ENCODE measurements at places on chromosomes 13 and 19.
A peak's percentile ranks its signal among the peaks of the same experiment; 100 is the strongest.

DNA sequence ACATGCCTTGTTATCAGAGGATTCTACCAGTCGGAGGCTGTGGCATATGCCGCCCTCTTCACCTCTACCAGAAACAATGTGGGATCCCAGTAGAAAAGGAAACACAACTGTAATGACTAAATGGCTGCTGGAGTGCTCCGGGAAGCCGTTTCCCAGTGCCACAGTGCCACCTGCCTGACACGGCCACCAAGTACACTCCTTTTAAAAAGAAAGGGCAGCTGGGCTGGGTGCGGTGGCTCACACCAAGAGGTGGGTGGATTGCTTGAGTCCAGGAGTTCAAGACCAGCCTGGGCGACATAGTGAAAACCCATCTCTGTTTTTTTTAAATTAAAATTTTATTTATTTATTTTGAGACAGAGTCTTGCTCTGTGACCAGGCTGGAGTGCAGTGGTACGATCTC, 67.3 kb downstream of the TRPM4 start:
- peak; percentile 67 for DNase-seq

DNA sequence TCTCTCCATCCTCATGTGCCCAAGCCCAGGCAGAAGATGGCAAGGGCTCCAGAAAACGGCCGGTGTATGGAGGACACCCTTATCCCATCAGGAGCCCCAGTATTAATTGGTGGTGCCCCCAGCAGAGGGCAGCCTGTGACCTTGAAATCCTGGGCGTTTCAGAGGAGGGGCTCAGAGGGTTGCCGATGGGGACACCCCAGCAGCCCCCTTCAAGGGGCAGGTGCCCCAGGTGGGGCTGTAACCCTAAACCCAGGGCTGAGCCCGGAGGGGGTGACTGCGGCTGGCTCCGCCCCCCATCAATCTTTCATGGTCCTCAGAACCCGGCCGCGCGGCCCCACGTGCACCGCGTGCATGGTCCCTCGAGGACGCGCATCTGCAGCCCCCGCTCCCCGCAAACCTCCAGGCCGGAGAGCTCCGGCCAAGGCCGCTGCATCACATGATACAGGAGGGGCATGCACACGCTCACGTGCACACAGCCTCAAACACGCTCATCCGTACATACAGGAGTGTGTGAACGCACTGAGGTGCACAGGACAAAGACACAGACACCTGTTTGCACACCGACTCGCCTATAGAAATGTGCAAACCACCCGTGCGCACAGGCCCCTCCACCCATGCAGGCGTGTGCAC, 949 bp downstream of the RAB3A start:
- DNase-seq: no peak

- no peak for DNase-seq
Measured at GRCh38 chr19:34386645-34387445, 17.4 kb upstream of the PDCD2L start.

GRCh38 chr13:39371706-39372105, 231.3 kb downstream of the LHFPL6 start:
- DNase-seq: no peak

GRCh38 chr19:1475751-1476437, 3.1 kb downstream of the C19orf25 start:
- no peak for DNase-seq

DNA sequence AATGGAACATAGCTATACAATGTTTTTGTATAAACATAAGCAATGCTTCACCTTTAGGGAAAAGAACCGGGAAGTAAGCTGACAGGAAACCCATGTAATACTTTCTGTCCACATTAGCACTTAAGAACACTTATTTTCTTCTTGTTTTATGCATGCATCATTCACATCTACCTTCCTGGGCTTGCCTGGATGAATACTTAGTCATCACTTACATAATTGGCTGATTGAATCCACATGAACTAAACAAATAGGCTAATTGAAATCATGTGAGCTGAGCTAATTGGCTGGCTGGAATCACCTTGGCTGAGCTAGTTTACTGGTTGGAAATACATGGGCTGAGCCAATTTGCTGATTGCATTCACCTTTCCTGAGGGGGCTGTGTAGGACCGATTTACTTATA, 78.8 kb downstream of the ZNF726 start:
- peak; percentile 4 for DNase-seq

- no peak for DNase-seq
Measured at GRCh38 chr13:72643311-72643989, 84.0 kb downstream of the MZT1 start.

DNA sequence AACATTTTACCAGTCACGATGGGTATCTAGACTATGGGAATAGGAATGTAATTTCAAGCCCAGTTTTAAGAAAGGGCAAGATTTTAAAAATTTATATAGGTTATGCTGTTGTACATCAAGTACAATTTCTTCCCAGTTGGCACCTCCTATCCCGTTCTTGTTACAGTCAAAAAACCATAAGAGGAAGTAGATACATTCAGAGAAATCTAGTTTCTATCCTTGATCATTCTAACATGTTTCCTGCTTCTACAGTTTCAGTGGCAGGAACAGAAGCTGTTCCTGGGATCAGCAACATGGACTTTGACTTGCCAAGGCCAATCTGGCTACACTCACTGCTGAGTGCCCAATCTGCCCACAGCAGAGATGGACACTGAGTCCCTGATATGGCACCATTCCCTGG, 14.7 kb upstream of the FPR3 start:
- DNase-seq: no peak

- DNase-seq: no peak
Measured at GRCh38 chr13:102721800-102722231, 27.0 kb upstream of the METTL21C start.

- no peak for DNase-seq
Measured at GRCh38 chr19:15112385-15112784, 5.2 kb downstream of the SYDE1 start.

GRCh38 chr13:44904967-44905366, 84.3 kb downstream of the NUFIP1 start:
- DNase-seq: peak; percentile 51

- no peak for DNase-seq
Measured at GRCh38 chr13:41271456-41272285, 8.3 kb upstream of the MTRF1 start.

- DNase-seq: no peak
Measured at GRCh38 chr13:26168835-26169234, 53.3 kb downstream of the RNF6 start.

DNA sequence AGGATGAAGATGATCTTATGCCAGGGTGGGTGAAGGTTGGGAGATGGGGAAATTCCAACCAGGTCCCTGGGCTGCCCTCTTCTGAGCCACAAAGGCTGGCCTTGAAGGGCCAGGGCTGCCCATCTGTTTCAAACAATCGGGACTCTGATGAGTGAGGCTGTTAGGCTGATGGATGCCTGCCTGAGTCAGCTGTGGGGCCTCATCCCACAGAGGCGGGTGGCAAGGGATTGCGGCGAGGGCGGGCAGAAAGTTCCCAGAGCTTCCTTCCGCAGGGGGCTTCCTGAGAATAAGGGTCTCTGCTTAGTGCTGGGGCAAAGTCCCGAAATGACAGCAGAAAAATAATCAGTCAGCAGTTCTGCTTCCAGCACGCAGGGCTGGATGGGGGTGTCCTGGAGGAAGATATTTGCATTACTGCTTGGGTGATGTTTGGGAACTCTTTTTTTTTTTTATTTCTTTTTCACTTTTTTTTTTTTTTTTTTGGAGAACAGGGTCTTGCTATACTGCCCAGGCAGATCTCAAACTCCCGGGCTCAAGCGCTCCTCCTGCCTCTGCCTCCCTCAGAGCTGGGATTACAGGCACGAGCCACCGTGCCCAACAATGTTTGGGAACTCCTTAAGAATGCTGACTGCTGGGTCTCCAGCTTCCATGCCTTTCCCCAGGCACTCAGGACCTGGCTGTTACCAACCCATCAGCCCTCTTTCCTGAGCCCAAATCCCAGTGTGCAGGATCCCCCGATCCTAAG, 14.1 kb downstream of the SH3GL1 start:
- DNase-seq: no peak

GRCh38 chr13:85657942-85658341, 141.3 kb downstream of the SLITRK6 start:
- DNase-seq: peak; percentile 82

DNA sequence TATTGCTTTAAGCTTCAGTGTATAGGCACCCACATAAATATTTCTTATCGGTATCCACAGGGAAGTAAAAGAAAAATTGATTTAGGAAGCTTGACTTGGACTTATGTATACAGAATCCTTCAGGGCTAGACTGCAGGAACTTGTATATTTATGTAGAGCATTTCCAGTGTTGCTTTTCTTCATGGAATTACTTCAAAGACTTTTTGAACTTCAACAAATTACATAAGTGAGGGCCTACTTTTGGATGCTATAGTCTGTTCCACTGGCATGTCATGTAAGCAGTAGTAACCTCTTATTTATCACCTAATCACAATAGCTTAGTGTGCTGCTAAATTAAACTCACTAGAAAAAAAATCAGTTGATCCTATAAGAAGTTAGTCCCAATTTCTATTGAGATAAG, 557.9 kb upstream of the SLITRK6 start:
- DNase-seq: no peak

- DNase-seq: no peak
Measured at GRCh38 chr13:31627097-31627845, 112.1 kb upstream of the RXFP2 start.

DNA sequence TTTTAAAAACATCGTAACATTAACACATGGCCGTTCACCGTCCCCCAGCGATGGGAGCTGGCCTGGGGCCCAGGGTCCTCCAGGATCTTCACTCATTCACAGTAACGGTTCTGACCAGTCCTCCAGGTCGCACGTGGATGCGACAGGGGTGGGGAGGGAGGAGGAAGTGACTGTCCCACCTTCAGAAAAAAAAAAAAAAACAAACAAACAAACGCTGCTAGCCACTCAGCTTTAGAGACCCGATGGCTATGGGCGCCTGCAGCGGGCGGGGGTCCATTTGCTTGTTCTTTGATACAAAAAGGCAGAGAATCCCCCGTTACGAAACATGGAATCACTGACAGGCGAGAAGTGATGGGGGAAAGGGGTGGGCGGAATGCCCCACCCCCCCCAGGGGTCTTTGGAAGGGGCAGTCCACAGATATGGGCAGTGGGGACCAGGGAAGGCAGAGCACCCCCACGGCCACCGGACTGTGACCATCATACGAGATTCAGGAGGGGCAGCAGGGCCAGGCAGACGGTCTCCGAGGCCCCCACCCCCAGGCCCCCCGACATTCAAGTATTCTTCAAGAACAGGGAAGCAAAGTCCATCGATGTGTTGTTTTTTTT, 13.3 kb downstream of the MKNK2 start:
- no peak for DNase-seq

DNA sequence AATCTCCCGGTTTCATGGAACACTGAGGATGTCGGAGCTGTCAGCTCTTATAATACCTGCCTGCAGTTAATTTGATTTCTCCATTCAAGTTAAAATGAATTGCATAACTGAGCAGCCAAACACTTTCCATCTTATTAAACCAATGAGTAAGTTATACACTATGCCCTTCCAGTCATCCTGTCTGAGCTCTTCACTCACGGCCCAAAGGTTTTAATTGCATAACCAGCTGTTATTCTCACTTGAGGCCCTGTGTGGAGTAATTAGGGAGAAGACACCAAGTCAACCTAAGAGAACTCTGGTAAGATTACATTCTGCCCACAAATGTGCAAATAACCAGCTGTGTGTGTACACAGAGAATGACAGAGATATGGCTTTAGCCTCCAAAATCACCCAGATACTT, 303.5 kb downstream of the TBC1D4 start:
- DNase-seq: no peak

GRCh38 chr13:76820759-76821158, 65.4 kb downstream of the KCTD12 start:
- DNase-seq: no peak

- DNase-seq: no peak
Measured at GRCh38 chr13:21590231-21590630, 13.7 kb downstream of the MICU2 start.

- no peak for DNase-seq
Measured at GRCh38 chr13:29621051-29621800, 25.7 kb upstream of the SLC7A1 start.

GRCh38 chr13:30255696-30256095, 51.7 kb downstream of the KATNAL1 start:
- no peak for DNase-seq

- DNase-seq: no peak
Measured at GRCh38 chr19:46364359-46364758, 17.5 kb downstream of the PPP5C start.

- no peak for DNase-seq
Measured at GRCh38 chr19:30219702-30220101, 152.5 kb upstream of the ZNF536 start.

DNA sequence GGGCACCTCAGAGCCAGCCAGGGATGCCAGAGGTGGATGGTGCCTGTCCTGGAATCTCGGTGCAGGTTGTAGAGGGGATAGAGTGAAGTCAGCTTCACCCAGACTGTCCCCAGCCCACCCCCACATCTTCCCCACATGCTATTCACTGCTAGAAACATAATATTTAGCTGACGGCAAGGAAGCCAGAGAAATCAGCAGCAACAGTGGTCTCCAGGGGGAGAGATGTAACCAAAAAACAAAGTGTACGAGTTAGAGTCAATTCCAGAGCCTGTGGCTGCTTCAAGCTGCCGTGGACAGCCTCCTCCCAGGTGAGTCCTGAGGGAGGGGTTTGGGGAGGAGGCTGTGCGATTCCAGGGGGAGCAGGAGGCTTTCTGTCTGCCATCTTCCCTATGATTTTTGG, 97.6 kb downstream of the ZNF536 start:
- no peak for DNase-seq

DNA sequence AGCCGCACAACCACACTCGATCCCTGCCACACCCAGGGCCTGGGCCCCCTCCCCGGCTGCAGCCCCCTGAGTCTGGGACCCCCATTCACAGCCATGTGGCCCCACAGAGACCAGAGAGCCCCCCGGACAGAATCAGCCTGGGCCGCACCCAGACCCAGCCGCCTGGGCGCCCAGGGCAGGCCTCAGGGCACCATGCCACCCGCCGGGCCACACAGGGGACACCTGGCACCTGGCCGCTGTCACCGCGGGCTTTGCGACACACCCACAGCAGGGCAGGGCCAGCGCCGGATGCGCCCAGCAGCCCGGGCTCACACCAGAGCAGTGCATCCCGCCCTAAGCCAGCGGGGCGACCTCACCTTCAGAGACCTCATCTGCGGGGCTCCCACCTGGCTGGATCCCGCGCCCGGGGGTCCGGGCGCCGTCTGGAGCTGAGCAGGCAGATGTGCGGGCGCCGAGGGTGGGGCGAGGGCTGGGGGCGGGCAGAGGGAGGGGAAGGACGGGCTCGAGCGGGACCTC, 443 bp downstream of the TBXA2R start:
- peak; percentile 85 for DNase-seq

GRCh38 chr19:58476498-58477015, 405 bp downstream of the ZNF446 start:
- peak; percentile 64 for DNase-seq

- DNase-seq: peak; percentile 27
Measured at GRCh38 chr13:31038834-31039552, 106.5 kb downstream of the TEX26 start.

GRCh38 chr13:22126433-22127021, 455.7 kb downstream of the FGF9 start:
- no peak for DNase-seq

GRCh38 chr19:757811-758668, 7.1 kb downstream of the MISP start:
- no peak for DNase-seq
